T-helper 9 cell (primary cell): ENCODE measurements at places on chromosomes 7 and 10.

DNA sequence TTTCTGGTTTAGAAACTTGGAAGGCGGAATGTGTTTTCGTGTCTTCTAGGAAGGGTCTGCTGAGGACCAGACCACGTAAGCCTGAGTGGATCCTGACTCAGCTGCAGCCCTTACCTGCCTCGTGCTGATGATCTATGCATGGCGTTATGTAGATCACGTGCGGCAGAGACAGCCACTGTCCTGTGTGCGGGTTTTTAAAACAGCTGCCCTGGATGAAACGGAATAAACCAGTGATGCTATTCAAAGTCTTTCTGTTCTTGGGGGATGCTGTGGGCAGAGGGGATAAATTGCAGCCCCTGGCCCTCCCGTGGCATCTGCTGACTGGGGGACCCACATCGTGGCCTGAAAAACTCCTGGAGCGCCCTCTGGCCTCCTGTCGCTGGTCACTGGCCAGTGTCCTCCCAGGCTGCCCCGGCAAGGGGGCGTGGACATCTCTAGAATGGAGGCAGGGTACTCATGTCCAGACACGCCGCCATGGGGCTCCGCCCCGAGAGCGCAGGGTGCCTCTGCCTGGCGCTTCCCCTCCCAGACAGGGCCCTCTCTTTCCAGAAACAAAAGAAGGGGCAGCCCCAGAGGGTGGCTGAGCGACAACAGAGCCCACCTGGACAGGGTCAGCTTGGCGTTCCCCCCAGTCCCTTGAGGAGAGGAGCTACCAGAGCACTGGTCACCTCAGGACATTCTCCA is 13.2 kb downstream of the ALKBH4 start:
- no peak for DNase-seq

DNA sequence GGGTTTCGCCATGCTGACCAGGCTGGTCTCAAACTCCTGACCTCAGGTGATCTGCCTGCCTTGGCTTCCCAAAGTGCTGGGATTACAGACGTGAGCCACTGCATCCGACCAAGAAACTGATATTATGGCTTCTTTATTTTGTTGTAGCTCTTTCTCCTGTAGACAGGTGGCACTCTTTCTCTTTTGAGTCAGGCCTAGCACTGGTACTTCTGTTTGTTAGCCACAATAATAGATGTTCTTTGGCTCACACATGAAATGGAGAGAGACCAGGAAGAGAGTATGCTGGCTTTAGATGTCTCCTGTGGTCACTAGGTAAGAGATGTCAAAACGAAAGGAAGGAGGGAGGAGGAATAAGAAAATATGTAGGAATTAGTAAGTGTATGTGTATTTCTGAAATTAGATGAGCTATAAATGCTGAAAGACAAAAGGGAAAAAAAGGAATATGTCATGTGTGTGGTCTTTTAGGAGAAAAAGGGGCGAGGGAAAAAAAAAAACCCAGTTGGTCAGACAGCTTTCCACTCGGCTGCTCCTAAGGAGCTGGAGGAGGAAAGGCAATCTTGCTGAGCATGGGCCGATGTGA is 78.7 kb downstream of the CLEC2L start:
- DNase-seq, result no peak

DNA sequence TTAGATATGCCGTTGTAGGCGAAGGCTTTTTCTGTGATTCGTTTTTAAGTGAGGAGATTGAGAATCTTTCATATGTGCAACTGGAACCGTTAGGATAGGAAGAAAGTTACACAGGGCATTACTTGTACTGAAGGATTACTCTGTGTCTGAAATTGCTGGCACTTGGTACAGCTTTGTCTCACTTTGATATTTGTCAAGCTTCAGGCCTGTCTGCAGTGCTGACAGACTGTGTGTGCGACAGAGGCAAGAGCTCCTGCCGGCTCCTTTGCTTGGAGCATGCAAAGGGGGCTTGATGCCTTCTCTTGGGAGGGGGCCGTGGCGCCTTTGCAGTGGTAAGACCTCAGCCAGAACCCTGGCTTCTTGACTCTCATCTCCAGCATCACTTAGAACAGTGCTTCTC is 45.8 kb downstream of the CCNY start:
- no peak for DNase-seq

GRCh38 chr10:48671914-48672595 is 12.6 kb upstream of the WDFY4 start:
- DNase-seq, result no peak

DNA sequence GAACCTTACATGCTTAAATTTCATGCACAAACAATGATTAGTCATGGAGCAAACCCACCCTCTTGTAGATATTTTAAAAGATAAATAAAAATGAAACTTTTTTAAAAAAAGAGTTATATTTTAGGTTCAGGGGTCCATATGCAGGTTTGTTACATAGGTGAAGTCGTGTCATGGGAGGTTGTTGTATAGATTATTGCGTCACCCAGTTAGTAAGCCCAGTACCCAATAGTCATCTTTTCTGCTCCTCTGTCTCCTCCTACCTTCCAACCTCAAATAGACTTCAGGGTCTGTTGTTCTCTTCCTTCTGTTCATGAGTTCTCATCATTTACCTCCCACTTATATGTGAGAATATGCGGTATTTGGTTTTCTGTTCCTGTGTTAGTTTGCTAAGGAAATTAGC is 486.6 kb downstream of the PCDH15 start:
- no peak for DNase-seq

- DNase-seq, result no peak
These were observed 24.5 kb upstream of the SAMD9L start for GRCh38 chr7:93172683-93173082.

GRCh38 chr10:98172495-98172894 is 38.0 kb downstream of the R3HCC1L start:
- DNase-seq, result no peak

- no peak for DNase-seq
These were observed 170.1 kb downstream of the RTKN2 start for GRCh38 chr10:62098278-62099121.

- DNase-seq, result no peak
These were observed 960.3 kb upstream of the LRRN3 start for GRCh38 chr7:110130669-110131068.
